Left forelimb (tissue), 1 donor: ENCODE measurements at places on chromosomes 13 and 19.

GRCh38 chr13:92963029-92963428 lies 263.6 kb upstream of the GPC6 start:
- no peak for DNase-seq

- DNase-seq: no peak
These were observed 468.9 kb downstream of the KLF12 start for GRCh38 chr13:73665261-73665660.

- DNase-seq: no peak
These were observed 8.1 kb downstream of the KRI1 start for GRCh38 chr19:10557603-10558197.

DNA sequence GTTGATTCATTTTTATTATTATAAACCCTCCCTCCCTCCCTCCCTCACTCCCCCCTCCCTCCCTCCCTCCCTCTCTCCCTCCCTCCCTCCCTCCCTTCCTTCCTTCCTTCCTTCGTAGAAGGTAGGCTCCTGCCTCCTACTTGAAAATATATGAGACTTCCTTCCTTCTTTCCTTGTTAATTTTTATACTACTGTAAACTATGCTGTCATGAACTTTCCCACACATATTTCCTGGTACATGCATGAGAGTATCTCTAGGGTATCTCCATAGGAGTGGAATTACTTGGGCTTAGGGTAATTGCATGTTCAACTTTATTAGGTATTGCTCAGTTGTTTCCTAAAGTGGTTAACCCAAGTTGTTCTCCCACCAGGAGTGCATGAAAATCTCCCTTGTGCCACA lies 330.6 kb downstream of the KCNRG start:
- no peak for DNase-seq

GRCh38 chr13:102145750-102146149 lies 256.1 kb downstream of the FGF14 start:
- DNase-seq: no peak

GRCh38 chr13:69720278-69720983 lies 387.2 kb upstream of the ATXN8OS start:
- DNase-seq: no peak

- DNase-seq: peak; percentile 95
These were observed at the start of gene ZNF285 for GRCh38 chr19:44401139-44402115. TSS of gene ZNF285 (minus strand) at chr19:44401608. CDS start at chr19:44397213, 4,395 bp downstream.

DNA sequence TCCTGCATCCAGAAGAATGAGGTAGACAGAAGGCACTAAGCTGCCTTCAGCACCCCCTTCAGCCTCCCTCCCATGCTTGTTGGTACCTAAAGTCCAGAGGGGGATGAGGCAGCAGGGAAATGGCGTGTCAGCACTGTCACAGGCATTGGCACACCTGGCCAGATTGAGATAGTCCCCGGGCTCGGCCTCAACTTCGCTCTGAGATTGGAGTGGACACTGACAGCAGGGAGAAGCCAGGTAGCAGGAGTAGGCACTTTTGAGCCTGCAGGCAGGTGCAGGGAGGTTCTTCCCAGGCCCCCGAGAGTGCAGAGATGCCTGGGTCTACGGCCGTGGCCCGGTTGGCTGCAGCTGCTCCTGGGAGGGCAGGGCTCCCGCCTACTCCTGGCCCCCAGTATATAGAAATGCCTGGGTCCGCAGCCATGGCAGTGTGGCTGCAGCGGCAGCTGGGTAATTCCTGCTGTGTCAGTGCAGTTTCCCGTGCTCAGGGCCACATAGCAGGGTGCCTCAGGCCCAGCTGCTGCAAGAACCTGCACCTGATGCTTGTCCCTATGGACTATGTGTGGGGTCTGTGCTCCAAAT lies 160.3 kb downstream of the SLITRK6 start:
- no peak for DNase-seq

GRCh38 chr19:19403373-19403901 lies 2.0 kb upstream of the GATAD2A start:
- no peak for DNase-seq

DNA sequence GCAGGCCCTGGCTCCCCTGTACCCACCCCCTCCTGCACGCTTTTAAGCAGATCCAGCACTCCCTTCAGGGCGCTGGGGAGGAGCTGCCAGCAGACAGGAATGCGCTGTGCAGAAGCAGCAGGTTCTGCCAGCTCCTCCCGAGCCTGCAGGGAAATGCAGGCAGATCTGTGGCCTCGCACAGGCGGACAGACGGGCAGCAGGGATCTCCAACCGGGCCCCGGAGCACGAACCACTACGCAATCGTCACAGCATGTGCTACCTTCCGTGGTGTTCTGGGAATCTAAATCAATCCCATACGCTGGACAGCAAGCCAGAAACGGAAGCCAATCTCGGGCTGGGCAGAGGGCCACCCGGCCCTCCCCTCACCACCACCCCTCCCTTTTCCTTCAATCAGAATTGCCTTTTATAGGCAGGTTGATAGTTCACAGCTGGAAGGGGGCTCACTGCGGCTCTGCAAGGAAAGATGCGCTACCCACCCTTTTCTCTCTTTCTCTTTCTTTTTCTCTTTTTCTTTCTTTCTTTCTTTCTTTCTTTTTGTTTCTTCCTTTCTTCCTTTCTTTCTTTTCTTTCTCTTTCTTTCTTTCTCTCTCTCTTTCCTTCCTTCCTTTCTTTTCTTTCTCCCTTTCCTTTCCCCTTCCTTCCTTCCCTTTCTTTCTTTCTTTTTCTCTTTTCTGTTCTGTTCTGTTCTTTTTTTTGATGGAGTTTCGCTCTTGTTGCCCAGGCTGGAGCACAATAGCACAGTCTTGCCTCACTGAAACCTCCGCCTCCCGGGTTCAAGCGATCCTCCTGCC lies 99.9 kb downstream of the GNG7 start:
- DNase-seq: peak; percentile 86

GRCh38 chr13:81021284-81021840 lies 680.4 kb upstream of the SPRY2 start:
- DNase-seq: no peak
